Hypothalamus (tissue), 51 donors: ENCODE measurements at places on chromosomes 4 and X.
A peak's percentile ranks its signal among the peaks of the same experiment; 100 is the strongest.

GRCh38 chr4:116024954-116025708, 911.7 kb upstream of the NDST4 start:
- DNase-seq = no peak

GRCh38 chrX:154040863-154041262, 21.2 kb upstream of the IRAK1 start:
- no peak for DNase-seq

DNA sequence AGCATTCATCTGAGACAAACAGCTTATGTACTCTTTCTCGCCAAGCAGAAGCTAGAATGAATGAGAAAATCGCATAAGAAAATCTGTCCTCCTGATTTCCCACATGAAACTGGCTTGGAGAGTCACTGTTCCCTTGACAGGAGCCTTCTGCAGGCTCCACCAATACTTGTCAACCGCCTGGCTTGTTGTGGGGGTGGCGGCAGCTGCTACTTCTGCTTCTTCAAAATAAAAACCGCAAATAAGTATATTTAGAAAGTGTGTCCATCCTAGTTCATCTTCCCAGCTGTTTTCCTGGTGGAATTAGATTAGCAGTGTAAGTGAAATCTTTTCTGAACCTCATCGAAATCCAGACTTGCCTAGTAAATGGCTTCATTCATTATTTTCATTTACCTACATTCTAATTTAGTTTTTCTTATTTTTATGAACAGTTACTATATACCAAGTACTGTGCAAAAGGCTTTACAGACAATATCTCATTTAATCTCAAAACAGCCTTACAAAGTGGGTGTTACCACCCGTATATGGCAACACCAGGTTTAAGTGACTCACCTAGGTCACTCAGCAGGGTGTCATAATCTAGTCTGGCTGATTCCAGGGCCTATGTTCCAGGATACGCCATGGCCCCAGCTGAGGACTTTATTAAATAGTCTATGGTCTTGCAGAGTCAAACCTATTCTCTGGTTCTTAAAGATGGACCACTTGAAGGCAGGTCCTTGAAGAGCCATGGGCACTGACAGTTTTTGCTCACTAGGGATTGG, 104.6 kb upstream of the IGFBP7 start:
- DNase-seq = no peak

- DNase-seq = no peak
These were observed 6.9 kb upstream of the STK32B start for GRCh38 chr4:5044341-5044740.

GRCh38 chr4:145909281-145909715, 29.3 kb downstream of the ZNF827 start:
- DNase-seq = peak; percentile 18

DNA sequence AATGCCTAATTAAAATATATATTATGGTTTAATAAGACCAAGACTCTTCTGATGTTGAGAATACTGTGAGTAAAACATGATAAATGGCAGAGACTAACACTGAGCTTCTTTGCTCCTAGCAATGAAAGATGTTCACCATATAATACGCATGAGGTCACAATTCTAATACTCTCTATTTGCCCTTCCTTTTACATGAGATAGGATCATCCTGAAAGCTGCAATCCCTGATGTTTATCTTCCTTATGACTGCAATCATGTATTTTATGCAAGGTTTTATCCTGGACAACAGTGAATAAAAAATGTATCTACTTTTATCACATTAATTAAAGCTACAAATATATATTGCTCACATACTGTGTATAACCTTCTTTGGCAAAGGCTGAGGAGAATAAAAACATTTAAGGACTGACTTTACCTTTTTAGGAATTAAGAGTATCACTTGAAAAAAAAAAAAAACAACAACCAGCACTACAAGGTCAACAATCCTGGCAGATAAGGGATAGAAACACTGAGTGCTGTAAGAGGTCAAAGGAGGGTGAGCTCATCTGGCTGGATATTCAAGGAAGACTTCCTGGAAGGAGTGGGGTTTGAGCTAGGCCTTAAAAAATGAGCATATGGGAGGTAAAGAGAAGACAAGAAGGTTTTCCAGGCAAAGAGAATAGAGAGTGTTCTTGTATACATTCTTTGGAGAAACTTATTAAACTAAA, 99.9 kb downstream of the AREG start:
- DNase-seq = no peak

GRCh38 chrX:96394598-96394997, 290.0 kb upstream of the DIAPH2 start:
- no peak for DNase-seq

- DNase-seq = no peak
These were observed 86.3 kb downstream of the CDS1 start for GRCh38 chr4:84669201-84669600.

DNA sequence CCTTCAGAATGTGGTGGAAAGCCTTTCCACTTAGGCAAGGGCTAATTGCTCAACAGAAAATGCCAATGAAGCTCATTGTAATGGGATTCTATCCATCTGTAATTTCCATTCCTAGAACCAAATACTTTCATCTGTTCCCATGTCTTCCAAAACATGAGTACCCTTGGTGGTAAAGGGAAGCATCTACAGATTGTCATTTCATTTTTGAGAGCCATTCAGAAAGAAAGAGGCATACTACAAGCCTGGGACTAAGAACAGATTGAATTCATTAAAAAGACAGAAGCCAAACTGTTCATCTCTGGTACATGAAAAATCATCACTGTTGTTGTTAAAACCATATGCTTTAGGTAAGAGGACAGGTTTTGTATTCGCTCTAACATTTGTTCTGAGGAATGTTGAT, 43.6 kb upstream of the DCTD start:
- DNase-seq = no peak

DNA sequence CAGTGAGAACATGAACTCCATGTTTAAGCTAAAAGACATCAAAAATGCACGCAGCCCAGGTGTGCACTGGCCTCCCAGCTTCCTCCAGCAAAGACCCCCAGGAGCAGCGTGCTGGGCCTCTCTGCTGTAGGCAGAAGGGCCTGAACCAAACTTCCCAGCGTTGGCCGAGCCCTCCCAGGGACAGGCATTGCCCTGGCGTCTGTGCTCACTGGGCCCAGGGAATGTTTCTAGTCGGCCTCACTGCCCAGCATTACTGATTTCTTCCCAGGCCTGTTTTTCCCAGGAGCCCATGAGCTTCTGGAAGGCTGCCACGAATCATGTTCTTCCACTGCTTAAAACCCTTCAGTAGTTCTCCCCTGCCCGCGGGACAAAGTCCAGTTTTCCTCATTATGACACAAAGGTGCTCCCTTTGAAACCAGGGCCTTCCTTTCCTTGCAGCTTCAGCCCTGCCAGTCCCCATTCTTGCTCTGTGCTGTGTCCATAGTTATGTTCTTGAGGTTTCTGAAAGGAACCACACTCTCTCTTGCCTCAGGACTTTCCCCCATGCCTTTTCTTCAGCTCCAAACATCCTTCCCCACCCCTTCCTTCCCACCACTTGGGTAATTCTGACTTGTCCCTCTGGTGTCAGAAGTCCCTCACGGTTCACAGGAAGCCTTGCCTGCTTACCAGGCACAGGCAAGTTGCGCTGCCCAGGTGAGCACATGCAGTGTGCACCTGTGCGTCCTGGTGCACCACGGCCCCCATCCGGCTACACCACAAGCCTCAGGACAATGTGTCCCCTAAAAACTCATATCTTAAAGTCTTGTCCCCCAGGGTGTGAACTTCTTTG, 93.4 kb upstream of the ENPP6 start:
- DNase-seq = no peak

GRCh38 chr4:175431694-175432093, 380.4 kb downstream of the GPM6A start:
- DNase-seq = no peak

- no peak for DNase-seq
These were observed 580 bp upstream of the PLS3 start for GRCh38 chrX:115560211-115560977.

- no peak for DNase-seq
These were observed 77.1 kb downstream of the TBCK start for GRCh38 chr4:106238820-106239420.

GRCh38 chr4:588351-588849, 12.3 kb upstream of the TMEM271 start:
- no peak for DNase-seq

- no peak for DNase-seq
These were observed 227.3 kb upstream of the ZC4H2 start for GRCh38 chrX:65203545-65203944.

GRCh38 chr4:31156221-31156620, 436.1 kb downstream of the PCDH7 start:
- no peak for DNase-seq

DNA sequence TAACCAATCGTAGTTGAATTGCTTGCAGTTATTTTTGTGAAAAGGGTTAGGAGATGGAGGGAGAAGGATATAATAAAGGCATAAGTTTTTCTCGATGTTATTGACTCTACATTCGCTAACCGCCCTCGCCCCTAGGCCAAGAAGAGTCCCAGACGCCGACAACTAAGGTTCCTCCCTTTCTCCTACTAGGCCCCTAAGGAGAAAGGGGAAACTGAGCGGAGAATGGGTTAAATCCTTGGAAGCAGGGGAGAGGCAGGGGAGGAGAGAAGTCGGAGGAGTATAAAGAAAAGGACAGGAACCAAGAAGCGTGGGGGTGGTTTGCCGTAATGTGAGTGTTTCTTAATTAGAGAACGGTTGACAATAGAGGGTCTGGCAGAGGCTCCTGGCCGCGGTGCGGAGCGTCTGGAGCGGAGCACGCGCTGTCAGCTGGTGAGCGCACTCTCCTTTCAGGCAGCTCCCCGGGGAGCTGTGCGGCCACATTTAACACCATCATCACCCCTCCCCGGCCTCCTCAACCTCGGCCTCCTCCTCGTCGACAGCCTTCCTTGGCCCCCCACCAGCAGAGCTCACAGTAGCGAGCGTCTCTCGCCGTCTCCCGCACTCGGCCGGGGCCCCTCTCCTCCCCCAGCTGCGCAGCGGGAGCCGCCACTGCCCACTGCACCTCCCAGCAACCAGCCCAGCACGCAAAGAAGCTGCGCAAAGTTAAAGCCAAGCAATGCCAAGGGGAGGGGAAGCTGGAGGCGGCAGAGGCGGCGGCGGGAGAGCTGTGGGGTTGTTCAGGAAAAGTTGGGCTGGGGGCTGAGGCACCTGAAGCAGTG, 5.9 kb downstream of the ATOH1 start:
- DNase-seq = no peak

DNA sequence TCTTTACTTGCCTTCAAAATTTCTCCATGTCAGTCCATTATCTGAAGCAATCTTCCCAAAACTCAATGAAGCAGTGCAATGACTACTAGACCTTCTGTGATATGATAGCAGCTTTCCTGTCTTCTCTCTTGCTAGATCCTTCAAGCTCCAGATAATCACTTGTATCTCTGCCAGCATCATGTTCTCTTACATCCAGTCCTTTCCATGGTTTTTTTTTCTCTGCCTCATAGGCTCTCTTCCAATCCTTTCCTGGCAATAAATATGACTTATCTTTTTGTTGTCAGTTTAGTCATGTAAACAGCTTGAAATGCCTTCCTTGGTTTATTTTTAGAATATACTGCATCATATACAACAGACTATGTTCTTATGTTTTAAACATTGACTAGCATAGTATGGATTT, 193.5 kb downstream of the CFAP299 start:
- DNase-seq = no peak

DNA sequence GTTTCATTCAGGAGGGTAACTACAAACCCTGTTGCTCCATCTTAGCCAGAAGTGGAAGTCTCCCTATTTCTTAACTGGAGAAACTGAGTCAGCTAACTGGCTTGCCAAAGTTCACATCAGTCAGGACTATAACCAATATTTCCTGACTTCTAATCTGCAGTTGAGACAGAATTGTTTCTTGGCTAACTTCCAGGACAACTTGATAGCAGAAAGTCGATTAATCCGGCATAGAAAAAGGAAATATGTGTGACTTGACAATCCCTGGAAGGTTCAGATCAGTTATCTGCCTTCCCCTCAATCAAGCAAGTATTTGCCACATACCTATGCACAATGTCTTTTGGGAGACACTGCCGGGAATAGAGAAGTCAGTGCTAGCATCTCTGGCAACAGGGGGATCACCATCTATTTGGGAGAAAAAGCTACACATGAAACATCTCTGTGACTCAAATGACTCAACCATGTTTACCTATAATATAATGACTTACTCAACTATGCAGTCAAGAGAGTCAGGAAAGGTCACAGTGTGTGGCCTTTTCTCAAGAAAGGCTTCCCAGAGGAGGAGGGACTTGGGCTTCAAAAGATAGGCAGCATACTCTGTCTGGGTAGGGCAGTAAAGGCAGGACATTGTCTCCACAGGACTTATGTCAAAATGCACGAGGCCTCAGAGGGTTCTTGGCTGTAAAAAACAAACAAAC, 12.4 kb upstream of the LONRF3 start:
- no peak for DNase-seq

DNA sequence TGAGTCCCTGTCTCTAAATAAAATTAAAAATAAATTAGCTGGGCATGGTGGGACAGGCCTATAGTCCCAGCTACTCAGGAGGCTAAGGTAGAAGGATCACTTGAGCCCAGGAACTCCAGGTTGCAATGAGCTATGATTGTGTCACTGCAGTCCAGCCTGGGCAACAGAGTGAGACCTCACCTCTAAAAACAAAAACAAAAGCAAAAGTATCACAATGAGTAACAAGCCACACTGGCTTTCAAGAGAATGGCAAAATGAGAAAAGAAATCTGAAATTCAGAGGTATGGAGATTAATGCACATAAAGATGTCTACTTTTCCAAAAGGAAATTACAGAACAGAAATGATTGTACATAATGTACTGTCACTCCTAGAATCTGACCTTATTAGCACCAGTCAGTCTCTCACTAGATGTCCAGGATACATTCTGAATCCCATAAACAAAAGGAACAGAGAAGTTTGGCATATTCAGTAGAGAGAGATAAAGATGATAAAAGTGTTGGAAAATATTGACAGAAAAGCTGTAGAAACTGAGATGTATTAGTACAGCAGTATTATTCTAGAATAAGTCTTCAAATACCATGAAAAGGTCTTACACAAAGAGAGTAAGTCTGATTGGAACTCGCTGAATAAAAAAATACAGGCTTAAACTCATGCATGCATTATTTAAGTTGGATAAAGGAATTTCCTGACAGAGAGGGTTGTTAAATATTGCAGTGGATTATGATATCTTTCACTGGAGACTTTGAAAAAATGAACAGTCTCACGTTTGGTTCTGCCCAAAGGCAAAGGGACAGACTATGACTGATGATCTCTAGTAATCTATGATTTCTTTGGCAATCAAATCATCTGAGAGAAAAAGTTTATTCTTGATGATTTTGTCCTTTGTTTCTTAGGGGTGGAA, 102.5 kb downstream of the SH3RF1 start:
- no peak for DNase-seq

DNA sequence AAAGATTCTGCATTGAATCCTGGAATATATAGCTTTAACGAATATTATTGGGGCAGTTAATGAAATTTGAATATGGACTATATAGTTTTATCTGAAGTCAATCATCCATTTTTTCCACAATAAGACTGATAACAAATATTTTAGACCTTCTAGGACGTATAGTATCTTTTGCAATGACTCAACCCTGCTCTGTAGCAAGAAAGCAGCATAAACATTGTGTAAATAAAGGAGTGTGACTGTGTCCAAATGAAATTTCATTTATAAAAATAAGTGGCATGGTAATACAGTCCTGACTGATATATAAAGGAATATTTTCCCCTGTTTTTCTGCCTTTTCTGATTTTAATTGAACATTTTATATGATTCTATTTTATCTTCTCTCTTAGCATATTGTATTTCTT, 947.7 kb upstream of the SLIT2 start:
- no peak for DNase-seq
